ENCODE measurements at places on chromosomes 4 and X. TPM values are rescaled to one million over a fixed set of nuclear protein-coding genes. Genes with fewer than 3 reads are reported as not detected.

DNA sequence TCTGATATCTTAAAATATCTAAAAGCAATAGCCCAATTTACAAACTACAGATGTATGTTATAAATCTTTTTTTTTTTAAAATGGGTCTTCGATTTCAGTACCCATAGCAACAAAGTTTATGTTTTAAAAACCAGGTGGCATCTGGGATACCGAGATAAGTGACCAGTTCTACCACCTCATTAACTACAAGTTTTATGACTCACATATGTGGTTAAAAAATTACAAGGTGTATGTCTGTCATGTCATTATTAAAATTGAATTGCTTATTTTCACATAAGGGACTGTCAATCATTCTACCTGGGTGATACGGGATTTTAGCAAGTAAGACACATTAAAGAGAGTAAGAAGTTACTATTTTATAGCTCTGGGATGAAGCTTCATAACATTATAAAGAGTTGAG lies 192.0 kb upstream of the ETNPPL start:
- H3K27me3 ChIP-seq = peaks cover 27% of the 10 kb centered on the region
- H3K4me3 ChIP-seq = no peak overlapping the region
- no peaks in the 10 kb centered on the region for H3K36me3 ChIP-seq
- DNase-seq = no peak

GRCh38 chr4:159390648-159391047 lies 287.8 kb downstream of the RAPGEF2 start:
- H3K27ac ChIP-seq = no peak overlapping the region
- H3K36me3 ChIP-seq = no peaks in the 10 kb centered on the region

- H3K4me1 ChIP-seq = no peaks in the 10 kb centered on the region
- no peak overlapping the region for H3K4me3 ChIP-seq
- H3K27me3 ChIP-seq = peaks cover 5% of the 10 kb centered on the region
- H3K36me3 ChIP-seq = no peaks in the 10 kb centered on the region
Observed at GRCh38 chr4:101993842-101994775, 203.6 kb downstream of the BANK1 start.

Gene PUDP
- total RNA-seq = 16.3 TPM

DNA sequence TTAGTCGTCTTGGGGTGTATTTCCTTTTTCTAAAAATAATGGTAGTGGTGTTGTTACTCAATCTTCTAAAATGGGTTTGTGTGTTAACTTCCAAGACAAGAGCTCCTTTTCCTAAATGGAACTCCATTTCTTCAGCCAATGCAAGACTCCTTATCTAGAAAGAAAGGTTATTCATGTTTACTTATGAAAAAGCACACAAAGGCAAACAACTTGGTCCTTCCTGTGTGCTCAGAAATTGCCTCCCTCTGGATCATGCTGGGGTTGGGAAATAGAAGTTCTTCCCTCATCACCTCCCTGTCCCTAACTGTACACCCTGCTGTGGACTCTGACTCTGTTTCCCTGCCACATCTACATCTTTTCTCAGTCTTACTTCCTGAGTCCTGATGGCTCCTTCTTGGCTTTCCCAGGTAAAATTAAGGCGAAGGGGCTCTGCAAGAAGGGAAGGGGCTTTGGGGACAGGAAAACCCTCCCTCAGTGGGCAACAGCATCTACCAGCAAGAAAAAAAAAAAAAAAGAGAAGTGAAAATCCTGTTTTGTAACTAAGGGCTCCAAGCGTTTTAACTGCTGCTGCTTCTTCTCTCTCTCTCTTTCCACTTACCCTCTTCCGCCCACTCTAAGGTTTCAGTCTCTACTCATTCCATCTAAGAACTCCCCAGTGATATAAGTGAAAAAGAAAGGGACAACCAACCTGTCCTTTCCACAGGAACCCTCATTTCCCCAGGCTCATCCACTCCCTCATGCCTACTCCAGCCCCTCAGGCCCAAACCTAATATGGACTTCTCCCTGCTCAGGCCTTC lies 19.8 kb upstream of the TASL start:
- peaks cover 21% of the 10 kb centered on the region for H3K4me1 ChIP-seq
- H3K27ac ChIP-seq = no peak overlapping the region
- H3K36me3 ChIP-seq = no peaks in the 10 kb centered on the region
- DNase-seq = no peak
- H3K27me3 ChIP-seq = no peaks in the 10 kb centered on the region

DNA sequence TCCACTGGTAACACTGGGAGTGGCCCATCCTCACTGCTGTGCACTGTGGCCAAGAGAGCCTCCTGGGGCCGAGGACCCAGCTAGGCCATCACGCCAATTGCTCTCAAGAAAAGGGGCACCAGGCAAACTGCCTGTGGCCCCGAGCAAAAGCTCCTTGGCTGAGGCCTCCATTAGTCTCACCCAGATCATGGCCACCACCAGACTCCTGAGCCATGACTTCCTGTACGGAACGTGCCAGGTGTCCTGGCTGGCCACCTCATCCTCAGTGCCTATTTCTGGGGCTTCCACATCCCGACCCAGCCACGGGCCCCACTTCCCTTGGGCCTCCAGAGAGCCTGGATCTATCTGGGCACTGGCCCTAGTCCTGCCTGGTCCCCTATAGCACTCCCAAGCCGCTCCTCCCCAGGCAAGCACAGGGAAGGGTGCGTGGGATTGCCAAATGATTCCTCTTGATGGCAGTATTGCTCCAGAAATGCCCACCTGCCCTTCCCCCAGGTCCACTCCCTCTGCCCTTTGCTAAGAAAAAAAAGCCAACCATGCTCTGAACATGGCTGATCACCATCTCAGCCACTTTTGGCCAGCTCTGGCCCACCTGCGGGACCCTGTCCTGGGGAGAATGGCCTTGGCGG lies 212.6 kb upstream of the AGTR2 start:
- no peaks in the 10 kb centered on the region for H3K4me1 ChIP-seq
- no peak overlapping the region for H3K27ac ChIP-seq
- no peaks in the 10 kb centered on the region for H3K27me3 ChIP-seq

GRCh38 chr4:173835903-173836302 lies 305.9 kb upstream of the HAND2 start:
- H3K4me1 ChIP-seq = no peaks in the 10 kb centered on the region
- no peak overlapping the region for H3K27ac ChIP-seq
- H3K27me3 ChIP-seq = no peaks in the 10 kb centered on the region
- H3K4me3 ChIP-seq = no peak overlapping the region
- H3K36me3 ChIP-seq = no peaks in the 10 kb centered on the region

Gene PDZD11
- total RNA-seq = 35.1 TPM

- H3K27ac ChIP-seq = no peak overlapping the region
- no peaks in the 10 kb centered on the region for H3K4me1 ChIP-seq
- DNase-seq = no peak
- H3K36me3 ChIP-seq = no peaks in the 10 kb centered on the region
- no peak overlapping the region for H3K4me3 ChIP-seq
Observed at GRCh38 chr4:39802005-39802404, 104.1 kb downstream of the UBE2K start.

DNA sequence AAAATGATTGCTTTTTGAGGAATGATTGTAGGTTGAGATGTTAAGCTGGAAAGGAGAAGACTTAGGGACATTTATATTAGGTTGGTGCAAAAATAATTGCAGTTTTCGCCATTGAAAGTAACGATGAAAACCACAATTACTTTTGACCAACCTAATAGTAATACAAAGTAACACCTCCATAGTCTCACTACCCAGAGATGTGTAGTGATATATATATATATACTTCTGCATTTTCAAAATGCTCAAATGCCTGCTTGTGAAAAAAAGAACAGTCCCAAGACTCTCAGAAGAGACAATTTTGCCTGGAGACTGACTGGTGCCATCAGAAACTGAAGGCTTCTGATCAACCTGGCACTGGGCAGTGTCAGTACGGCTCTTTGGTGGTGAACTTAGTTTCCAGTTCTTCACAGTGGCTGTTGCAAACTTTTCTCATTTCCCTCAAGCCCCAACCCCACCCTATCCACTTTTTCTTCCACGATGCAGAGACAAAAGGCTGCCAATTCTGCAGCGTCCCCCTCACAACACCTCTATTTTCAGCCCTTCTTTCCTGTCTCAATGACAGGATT lies 35.1 kb upstream of the TAPT1 start:
- H3K36me3 ChIP-seq = peaks cover 3% of the 10 kb centered on the region
- no peak overlapping the region for H3K27ac ChIP-seq
- H3K27me3 ChIP-seq = no peaks in the 10 kb centered on the region
- DNase-seq = no peak
- H3K4me1 ChIP-seq = peaks cover 6% of the 10 kb centered on the region

- H3K27ac ChIP-seq = no peak overlapping the region
- no peaks in the 10 kb centered on the region for H3K27me3 ChIP-seq
- no peak overlapping the region for H3K4me3 ChIP-seq
- no peak for DNase-seq
Observed at GRCh38 chr4:159526172-159526571, 423.3 kb downstream of the RAPGEF2 start.

GRCh38 chr4:123346330-123346940 lies 50.2 kb upstream of the SPRY1 start:
- no peaks in the 10 kb centered on the region for H3K36me3 ChIP-seq
- H3K27me3 ChIP-seq = peaks cover 8% of the 10 kb centered on the region
- no peak overlapping the region for H3K27ac ChIP-seq
- H3K4me3 ChIP-seq = no peak overlapping the region
- peaks cover 3% of the 10 kb centered on the region for H3K4me1 ChIP-seq

Measured in activated CD4-positive, alpha-beta T cell treated with anti-CD3 and anti-CD28 coated beads, Interleukin-2, amount 10 ng/mL, durations not matched to agents 7 days and 5 days (primary cell).